ENCODE measurements at places on chromosomes 12 and 14.

- DNase-seq: peak; percentile 36
Observed at GRCh38 chr12:114476159-114476558, 70.2 kb upstream of the TBX5 start.

- DNase-seq: no peak
Observed at GRCh38 chr12:63981343-63981742, 136.8 kb downstream of the SRGAP1 start.

DNA sequence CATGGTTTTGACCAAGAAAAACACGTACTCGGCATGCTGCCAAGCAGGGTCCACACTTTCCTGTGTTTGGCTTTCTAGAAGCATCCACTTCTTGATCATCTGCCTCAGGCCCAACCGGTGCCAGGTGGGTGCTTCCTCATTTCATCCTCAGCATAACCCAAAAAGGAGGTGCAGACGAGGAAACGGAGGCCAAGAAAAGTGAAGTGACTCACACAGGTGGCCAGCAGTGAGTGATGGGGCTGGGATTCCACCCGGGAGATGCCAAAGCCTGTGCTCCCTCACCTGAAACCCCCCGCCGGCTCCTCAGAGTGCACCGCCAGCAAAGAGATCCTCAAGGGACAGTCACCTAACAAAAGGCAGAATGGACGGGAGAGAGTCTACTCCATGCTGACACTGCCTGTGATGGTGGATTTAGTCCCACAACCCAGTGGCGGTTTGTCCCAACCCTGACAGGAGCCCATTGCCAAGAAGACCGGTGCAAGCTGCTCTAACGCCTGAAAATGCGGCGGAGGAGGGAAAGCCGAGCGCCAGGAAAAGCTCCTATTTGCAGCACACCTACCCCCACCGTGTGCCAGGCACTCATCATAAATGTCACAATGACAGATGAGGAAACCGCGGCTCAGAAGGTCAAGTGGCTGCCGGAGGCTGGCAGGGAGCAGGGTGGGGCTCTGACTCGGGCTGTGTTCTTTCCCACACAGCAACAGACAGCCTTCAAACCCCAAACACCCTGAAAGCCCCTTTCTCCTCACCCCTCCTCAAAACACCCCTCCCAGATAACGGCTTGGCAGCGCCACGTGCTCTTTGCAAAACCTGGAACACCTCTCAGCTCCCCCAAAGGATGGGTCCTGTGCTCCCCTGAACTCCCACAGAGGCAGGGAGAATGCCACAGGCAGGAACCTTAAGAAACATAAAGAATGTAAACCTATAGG lies 18.8 kb downstream of the BCL11B start:
- no peak for DNase-seq

GRCh38 chr12:115351514-115352077 lies 667.6 kb upstream of the TBX3 start:
- no peak for DNase-seq

- DNase-seq: no peak
Observed at GRCh38 chr12:9198012-9198411, 10.2 kb downstream of the PZP start.

GRCh38 chr14:61718039-61718438 lies 22.7 kb downstream of the HIF1A start:
- DNase-seq: no peak

DNA sequence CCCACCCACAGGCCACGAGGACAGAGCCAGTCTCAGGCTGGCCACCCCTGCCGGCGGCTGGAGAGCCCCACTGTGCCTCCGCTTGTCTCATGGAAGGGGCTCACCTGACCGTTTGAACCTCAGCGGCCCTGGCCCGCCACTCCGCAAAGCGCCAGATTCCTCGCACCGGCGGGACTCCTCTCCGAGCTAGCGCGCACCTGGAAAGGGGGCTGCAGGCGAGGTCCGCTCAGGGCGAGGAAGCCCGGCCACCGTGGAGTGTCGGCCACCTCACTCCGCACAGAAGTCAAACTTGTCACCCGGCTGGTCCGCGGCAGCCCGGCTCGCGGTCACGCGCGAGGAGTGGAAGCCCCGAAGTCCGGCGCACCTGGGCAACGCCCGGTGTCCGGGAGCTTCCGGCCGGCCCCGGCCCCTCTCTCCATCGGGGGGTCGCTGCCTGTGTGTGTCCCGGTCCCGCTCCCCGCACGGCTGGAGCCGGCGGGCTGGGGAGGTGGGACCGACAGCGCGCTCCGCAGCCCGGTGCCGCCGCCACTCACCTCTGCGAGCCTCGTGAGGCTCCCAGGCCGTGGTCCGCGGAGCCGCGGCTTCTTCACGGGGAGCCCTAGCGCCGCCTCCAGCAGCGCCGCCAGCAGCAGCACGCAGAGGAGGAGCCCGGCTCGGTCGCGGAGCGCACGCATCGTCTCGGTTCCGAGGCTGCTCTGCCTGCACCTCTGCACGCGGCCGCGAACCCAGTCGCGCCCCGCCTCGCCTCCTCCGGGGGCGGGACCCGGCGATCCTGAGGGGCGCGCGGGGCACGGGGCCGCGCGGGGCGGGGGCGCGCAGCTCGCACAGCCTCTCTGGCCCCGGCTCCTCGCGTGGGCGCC lies at the start of gene ISM2:
Gene ISM2 (minus strand): TSS at position 697 of the 860 bp plus-strand sequence. CDS start 23 bp downstream, at position 674.
- peak; percentile 15 for DNase-seq

DNA sequence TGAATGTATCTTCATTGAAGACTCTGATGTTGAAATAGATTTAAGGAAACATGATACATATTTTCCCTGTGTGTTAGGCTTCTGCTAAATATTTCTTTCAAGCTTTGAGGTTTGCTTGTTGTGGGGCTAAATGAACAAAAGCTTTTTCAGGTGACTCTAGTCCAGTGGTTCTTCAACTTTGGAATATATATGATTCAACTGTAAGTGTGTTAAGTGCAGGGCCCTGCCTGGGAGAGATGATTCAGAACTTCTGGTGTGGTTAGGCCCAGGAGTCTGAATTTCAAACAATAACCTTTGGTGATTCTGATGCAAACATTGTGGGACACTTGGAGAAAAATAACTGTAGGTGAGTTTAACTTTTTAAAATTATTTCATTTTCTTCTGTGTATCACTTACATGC lies 93.0 kb downstream of the TRHDE start:
- DNase-seq: no peak

DNA sequence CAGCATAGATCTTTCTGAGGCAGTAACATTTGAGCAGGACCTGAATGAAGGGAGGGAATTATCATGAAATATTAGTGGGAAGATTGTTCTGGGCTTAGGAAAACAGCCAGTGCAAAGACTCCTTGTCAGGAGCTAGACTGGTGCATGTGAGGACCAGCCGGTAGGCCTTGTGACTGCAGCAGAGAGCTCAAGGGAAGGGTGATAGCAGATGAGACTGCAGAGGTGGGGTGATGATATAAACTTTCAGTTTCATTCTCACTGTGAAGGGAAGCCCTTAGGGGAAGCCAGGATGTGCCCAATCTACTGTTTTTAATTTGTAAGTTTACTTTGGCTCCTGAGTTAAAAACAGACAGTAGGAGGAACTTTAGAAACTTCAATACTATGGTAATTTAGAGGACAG lies 12.4 kb downstream of the IL22 start:
- DNase-seq: no peak

GRCh38 chr12:6574576-6575295 lies 6.6 kb upstream of the NOP2 start:
- no peak for DNase-seq

GRCh38 chr12:108060067-108060466 lies 69.0 kb upstream of the WSCD2 start:
- DNase-seq: no peak

DNA sequence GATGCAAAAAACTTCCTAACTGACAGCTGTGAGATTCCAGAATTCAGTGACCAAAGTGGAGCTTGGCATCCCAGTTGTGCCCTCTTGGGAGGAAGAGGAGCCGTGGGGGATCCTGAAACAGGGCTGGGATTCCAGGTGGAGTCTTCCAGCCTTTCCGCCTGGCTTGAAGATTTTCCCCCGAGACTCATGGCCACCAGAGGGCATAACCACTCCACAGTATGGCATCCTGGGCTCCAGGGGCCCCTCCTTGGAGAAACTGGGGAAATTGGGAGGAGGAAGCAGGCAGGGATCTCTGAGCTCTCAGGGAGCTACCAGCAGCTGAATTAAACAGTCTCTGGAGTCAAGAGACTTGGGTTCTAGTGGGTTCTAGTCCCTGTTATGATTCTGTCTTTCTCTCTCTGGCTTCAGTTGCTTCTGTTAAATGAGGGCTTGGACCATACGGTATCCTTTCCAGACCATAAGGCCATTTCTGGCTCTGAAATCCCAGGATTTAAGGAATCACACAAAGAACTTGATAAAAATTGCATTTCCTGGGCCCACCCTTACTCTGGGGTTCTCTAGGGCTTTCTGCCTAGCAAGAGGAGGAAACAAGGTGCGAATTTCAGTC lies 2.6 kb upstream of the TAMALIN start:
- DNase-seq: no peak

- DNase-seq: no peak
Observed at GRCh38 chr12:89875809-89876208, 167.2 kb upstream of the ATP2B1 start.

DNA sequence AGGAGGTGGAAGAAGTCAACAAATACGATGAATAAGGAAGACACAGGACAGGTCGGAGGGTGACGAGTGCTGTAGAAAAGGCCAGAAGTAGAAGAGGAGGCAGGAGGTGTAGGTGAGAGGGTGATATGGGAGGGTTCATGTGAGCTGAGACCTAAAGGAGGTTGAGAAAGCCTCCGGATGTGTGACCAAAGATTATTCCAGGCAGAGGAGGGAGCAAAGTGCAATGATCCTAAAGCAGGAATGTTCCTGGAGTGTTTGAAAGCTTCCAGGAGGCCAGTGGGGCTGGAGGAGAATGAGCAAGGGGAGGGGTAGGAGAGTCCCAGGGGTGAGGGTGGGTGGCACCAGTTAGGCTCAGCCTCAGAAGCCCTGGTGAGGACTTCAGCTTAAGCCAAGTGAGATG lies 216.8 kb downstream of the SLC15A4 start:
- DNase-seq: no peak

GRCh38 chr14:60332869-60333268 lies 83.8 kb downstream of the PPM1A start:
- DNase-seq: no peak

- DNase-seq: no peak
Observed at GRCh38 chr12:54602661-54603060, 14.2 kb upstream of the PPP1R1A start.

- no peak for DNase-seq
Observed at GRCh38 chr12:29754235-29755189, 29.2 kb downstream of the TMTC1 start.

DNA sequence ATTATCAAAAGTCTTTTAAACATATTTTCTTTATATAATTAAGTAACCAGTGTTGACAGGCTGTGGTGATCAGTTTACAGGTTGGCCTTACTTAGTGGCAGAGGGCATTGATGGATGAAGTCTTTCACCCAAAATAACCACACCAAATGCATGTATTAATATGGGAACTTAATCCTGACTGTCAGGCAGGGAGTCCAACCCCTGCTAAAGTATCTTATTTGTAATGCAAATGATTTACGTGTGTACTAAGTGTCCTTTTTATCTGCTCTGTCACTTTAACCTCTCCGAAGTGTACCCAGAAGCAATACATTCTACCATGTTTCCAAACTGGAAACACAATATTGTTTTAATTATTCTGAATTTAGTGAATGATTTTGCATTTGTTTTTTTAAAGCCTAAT lies 1.4 kb downstream of the MYBPC1 start:
- no peak for DNase-seq

GRCh38 chr14:21203470-21204166 lies 47.8 kb upstream of the OR5AU1 start:
- DNase-seq: no peak

GRCh38 chr12:52323001-52323400 lies 1.8 kb upstream of the KRT83 start:
- DNase-seq: no peak

DNA sequence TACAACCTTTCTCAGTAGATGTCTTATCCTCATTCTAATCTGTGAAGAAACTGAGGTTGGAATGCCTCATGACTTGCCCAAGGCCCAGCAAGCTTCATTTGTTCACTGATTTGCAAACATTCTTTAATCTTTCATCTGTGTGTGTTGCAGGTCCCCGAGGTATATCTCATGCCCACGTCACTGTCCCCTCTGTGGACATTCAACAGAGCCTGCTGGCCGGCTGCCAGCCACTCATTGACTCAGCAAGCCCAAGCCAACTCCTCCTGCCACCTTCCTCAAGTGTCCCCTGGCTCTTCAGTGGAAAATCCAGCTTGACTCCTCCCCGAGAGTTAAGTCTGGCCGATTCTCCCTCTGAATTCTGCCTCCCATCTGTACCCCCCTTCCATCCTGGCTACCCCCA lies 1.9 kb upstream of the DCAF4 start:
- DNase-seq: no peak

Data from hindlimb muscle (tissue), 1 donor.